ENCODE measurements at places on chromosomes 11 and 22.

DNA sequence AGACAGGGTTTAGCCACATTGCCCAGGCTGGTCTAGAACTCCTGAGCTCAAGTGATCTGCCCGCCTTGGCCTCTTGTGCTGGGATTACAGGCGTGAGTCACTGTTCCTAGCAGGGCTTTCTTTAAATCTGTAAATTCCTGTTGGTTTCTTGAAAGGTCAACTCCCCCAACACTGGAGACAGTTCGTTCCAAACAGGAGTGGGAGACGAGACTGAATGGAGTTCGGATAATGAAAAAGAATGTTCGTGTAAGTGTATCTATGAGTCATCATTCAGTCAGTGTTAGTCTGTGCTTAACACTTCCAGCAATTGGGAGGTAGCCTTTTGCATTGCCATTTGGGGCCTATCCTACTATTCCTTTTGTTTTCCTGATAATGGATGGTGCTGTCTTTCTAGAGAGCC, 10.0 kb upstream of the BACE1-AS start:
- no peaks in the 10 kb centered on the region for H3K4me1 ChIP-seq
- H3K27me3 ChIP-seq: no peaks in the 10 kb centered on the region

GRCh38 chr11:3184732-3185347, 19.7 kb upstream of the OSBPL5 start:
- H3K27ac ChIP-seq: no peak overlapping the region
- no peaks in the 10 kb centered on the region for H3K36me3 ChIP-seq
- peak; percentile 17 for DNase-seq
- no peaks in the 10 kb centered on the region for H3K27me3 ChIP-seq
- no peak overlapping the region for H3K4me3 ChIP-seq

- H3K27ac ChIP-seq: no peak overlapping the region
- no peaks in the 10 kb centered on the region for H3K36me3 ChIP-seq
- no peak overlapping the region for H3K4me3 ChIP-seq
- no peaks in the 10 kb centered on the region for H3K4me1 ChIP-seq
- no peak for DNase-seq
Measured at GRCh38 chr11:57182896-57183295, 1.1 kb downstream of the LRRC55 start.

GRCh38 chr22:35217527-35217926, 39.8 kb upstream of the HMGXB4 start:
- no peaks in the 10 kb centered on the region for H3K4me1 ChIP-seq
- no peak overlapping the region for H3K4me3 ChIP-seq
- no peak for DNase-seq
- H3K27ac ChIP-seq: no peak overlapping the region
- H3K36me3 ChIP-seq: no peaks in the 10 kb centered on the region

DNA sequence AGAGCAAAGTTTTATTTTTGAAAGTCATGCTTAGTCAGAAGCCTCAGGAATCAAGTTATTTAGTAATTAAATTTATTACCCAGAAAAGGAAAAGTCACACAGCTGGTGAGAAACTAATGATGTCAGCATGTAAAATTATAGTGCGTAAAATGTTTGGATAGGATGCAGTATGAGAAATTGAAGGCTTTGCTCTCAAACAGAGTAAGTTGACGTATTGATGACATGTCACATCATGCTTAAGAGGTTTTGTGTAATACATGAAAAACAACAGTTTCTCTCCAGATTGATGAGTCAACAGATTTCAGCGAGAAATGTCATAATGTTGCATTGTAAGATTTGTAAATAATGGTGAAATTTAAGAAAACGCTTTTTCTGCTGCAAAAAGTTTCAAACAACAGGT, 769.8 kb downstream of the METTL15 start:
- no peaks in the 10 kb centered on the region for H3K27me3 ChIP-seq
- H3K4me1 ChIP-seq: no peaks in the 10 kb centered on the region
- H3K36me3 ChIP-seq: no peaks in the 10 kb centered on the region
- no peak overlapping the region for H3K4me3 ChIP-seq

DNA sequence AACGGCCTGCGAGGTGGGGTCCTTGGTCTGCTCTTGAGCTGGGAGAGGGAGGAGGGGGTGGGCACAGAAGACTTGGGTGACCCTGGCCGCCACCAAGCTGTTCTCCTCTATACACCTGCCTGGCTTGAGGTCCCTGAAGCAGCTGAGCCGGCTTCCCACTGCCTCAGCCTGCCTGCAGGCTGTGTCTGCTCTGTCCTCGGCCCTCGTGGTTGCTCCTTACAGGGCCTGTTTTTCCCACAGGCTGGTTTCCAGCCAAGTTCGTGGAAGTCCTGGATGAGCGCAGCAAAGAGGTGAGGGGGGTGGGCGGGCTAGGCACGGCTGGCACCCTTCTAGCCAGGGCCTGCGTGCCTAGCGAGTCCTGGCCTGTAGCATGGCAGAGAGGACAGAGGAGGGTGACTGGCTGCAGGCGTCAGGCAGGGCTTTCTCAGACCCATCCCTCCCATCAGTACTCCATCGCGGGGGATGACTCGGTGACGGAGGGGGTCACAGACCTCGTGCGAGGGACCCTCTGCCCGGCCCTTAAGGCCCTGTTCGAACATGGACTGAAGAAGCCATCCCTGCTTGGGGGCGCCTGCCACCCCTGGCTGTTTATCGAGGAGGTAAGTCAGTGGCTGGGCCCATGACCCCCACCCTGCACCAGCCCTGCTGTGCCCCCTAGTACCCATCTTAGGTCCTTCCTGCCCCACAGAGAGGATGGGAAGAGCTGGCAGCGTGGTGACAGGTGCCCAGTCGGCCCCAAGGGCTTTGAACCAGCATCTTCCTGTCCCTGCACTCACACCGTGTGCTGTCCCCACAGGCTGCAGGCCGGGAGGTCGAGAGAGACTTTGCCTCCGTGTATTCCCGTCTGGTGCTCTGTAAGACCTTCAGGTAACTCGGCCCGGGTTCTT, 37.7 kb downstream of the SGSM3 start:
- no peak overlapping the region for H3K27ac ChIP-seq
- no peaks in the 10 kb centered on the region for H3K27me3 ChIP-seq
- H3K36me3 ChIP-seq: peaks cover 88% of the 10 kb centered on the region
- H3K4me3 ChIP-seq: no peak overlapping the region
- H3K4me1 ChIP-seq: no peaks in the 10 kb centered on the region
- no peak for DNase-seq

- H3K4me3 ChIP-seq: no peak overlapping the region
- no peak for DNase-seq
- peaks cover 33% of the 10 kb centered on the region for H3K36me3 ChIP-seq
- no peaks in the 10 kb centered on the region for H3K27me3 ChIP-seq
- no peak overlapping the region for H3K27ac ChIP-seq
Measured at GRCh38 chr22:43990044-43990443, 34.1 kb upstream of the PARVB start.

GRCh38 chr22:17842386-17842785, 68.1 kb upstream of the BID start:
- no peak overlapping the region for H3K4me3 ChIP-seq
- DNase-seq: no peak
- H3K36me3 ChIP-seq: peaks cover 4% of the 10 kb centered on the region
- no peak overlapping the region for H3K27ac ChIP-seq
- no peaks in the 10 kb centered on the region for H3K27me3 ChIP-seq
